Stimulated activated CD4-positive, alpha-beta T cell treated with anti-CD3 and anti-CD28 coated beads, Interleukin-4, amount 100 ng/mL, for 4 hours (primary cell): ENCODE measurements at places on chromosomes 3 and 15.

DNA sequence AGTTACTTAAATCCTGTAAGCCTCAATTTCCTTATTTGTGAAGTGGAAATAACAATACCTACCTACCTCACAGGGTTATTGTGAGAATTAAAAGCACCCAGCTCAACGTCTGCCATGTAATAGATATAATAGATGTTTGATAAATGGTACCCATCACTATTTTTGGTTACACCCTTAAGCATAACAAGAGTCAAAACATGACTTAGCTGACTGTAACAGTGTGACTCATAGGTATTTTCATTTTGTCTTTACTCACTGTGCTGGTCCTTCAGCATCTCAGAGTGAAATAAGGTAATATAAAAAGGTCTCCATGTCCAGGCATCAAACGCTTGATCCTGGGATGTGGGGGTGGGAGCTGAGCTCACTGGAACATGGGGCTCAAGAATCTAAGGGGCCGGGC, 3.1 kb downstream of the CPLX3 start:
- DNase-seq: no peak

DNA sequence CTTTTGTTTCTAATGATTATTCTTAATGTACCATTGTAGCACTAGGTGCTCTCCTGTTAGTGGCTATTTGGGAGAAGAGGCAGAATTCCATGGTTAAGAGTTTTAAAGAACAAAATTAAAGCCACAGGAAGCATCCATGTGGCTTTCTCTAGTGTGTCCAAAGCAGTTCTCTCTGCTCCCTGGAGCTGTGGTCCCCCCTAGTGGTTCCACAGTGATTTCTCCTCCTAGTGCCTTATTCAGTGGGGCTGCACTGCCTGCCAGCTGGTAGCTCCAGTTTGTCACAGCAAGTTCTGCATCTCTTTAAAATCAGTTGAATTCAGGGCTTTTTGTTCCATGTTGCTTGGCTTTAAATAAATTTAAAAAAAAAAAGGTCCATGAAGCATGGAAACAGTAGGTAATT, 39.6 kb upstream of the FAM98B start:
- DNase-seq: no peak

- DNase-seq: no peak
These were observed 156.7 kb upstream of the EPHA6 start for GRCh38 chr3:96657710-96658109.

- DNase-seq: no peak
These were observed 343.7 kb downstream of the NSUN3 start for GRCh38 chr3:94406595-94406994.

- DNase-seq: no peak
These were observed 3.5 kb upstream of the FYTTD1 start for GRCh38 chr3:197746209-197746608.

DNA sequence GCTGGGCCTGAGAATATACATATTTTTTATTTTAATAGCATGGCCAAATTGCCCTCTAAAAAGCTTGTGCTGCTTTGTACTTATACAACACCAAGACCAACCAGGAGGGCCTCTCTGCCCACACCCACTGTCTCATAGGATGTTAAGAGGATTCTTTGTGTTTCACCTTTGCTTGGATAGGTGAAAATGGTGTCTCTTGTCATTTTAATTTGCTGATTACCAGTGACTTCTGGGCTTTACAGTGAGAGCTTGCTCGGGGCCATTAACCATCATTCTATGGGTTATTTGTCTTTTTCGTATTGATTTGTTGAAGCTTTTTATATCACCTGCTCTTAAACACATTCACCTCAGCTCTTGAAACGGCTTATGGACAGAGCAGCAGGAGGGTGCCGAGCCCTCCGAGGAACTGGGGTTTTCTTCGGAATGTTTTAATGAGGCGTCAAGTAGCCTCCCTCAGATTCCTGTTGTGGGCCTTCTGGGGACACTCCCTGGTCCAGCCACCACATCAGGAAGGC, 10.5 kb downstream of the PTH1R start:
- DNase-seq: no peak

- DNase-seq: no peak
These were observed 22.6 kb upstream of the TEX9 start for GRCh38 chr15:56342653-56343052.

GRCh38 chr3:15659254-15659975, 57.9 kb downstream of the BTD start:
- DNase-seq: no peak

- no peak for DNase-seq
These were observed 35.0 kb downstream of the CTSH start for GRCh38 chr15:78909791-78910228.

- no peak for DNase-seq
These were observed 364.6 kb upstream of the AGTR1 start for GRCh38 chr3:148333091-148333490.

DNA sequence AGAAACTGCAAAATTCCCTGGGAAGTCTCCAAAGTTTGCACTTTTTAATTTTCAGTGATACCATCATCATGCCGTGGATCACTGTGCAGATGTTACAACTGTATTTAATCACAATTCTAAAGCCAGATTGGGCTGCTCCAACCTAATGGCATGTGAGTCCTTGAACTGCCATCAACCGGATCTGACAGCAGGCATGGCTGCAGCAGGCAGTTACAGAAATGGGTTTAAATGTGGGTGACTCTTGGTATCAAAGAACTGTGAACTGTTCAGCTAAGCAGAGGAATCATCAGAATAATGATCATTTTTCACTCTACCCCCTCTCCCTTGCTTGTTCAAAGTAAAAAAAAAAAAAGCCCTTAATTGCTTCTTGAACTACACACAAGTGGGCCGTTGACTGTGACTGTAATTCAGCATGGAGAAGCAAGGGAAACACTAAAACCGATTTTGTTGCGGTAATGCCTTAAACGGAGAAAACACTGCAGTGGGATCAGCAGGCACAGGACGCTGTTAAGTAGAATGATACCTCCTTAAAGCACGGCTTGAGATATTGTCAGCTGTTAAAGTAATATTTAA, 152.4 kb downstream of the RORA start:
- no peak for DNase-seq

GRCh38 chr3:110487840-110488239, 583.8 kb upstream of the NECTIN3 start:
- DNase-seq: no peak

DNA sequence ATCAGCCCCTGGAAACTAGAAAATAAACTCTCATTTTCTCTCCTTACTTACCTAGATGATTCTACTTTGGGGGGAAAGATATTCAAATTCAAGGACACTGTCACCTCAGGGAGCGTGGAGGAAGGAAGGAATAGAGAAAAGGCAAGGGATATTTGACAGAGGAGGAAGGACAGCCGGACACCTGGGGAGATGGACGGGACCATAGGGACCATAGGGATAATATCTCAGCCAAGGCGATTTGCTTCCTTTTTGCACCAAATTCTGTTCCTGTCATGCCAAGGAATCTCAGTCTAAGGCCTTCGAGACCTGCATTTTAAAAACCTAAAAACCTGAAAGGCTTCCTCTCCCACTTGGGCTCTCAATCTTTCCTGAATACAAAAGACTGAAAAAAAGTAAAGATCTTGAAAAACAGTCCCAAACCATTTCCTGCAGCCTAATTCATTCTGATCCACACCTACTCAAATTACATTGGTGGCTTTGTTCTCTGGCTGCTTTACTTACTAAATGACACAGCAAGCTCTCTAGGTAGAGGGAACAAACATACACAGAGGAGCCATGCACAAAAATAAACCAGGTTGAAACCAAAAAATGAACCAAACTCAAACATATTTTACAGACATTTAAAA, 73.9 kb upstream of the SLC24A5 start:
- DNase-seq: no peak

GRCh38 chr15:96325541-96326327, 4.8 kb upstream of the NR2F2 start:
- no peak for DNase-seq

- DNase-seq: no peak
These were observed 75.8 kb downstream of the CNTN3 start for GRCh38 chr3:74538669-74539068.

DNA sequence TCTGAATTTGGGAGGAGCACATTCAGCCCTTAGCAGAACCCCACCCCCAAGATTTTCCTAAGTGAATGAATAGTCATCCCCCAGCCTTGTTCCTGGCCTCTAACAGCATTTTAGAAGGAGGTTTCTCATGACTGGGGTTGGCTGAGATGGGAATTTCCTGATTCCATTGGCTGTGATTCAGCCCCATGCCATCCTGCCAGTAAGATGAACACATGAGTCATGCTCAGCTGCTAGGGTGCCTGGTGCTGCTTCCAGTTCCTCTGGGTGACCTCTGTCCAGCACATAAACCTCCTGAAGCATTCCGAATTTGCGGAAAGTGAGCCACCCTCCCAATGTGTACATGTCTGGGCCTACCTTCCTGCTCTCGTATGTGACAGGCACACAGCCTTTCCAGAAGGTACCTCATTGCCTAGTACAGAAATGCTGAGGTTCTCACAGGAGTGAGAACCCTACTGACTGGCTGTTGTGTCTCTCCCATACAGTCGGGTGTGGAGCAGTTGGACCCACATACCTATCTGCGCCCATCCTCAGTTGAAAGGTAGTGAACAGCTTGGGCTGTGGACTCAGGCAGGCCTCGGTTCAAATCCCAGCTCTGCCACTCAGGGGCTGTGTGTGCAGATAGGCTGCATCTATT, 91.7 kb downstream of the APBA2 start:
- no peak for DNase-seq

GRCh38 chr3:175267561-175267960, 408.4 kb downstream of the NAALADL2 start:
- DNase-seq: no peak

GRCh38 chr3:39343076-39343717, 13.7 kb downstream of the CCR8 start:
- DNase-seq: no peak

GRCh38 chr3:127680798-127681221, 8.1 kb downstream of the ABTB1 start:
- no peak for DNase-seq

GRCh38 chr15:44094781-44095180, 100.3 kb downstream of the FRMD5 start:
- no peak for DNase-seq
